ENCODE measurements at places on chromosomes 5 and 9. TPM values are rescaled to one million over a fixed set of nuclear protein-coding genes. Genes with fewer than 3 reads are reported as not detected.

The TOR1B gene
- 23.1 TPM for total RNA-seq

The SLC36A3 gene
- total RNA-seq = not detected

GRCh38 chr5:175734501-175734900, 76.6 kb downstream of the HRH2 start:
- no peak for DNase-seq
- H3K4me1 ChIP-seq = no peaks in the 10 kb centered on the region
- H3K27me3 ChIP-seq = no peaks in the 10 kb centered on the region
- no peak overlapping the region for H3K27ac ChIP-seq
- H3K4me3 ChIP-seq = no peak overlapping the region

GRCh38 chr9:125391704-125392103, 130.1 kb downstream of the GAPVD1 start:
- H3K4me3 ChIP-seq = no peak overlapping the region
- H3K4me1 ChIP-seq = no peaks in the 10 kb centered on the region
- no peak overlapping the region for H3K27ac ChIP-seq
- H3K27me3 ChIP-seq = no peaks in the 10 kb centered on the region

- H3K27ac ChIP-seq = no peak overlapping the region
- H3K4me1 ChIP-seq = no peaks in the 10 kb centered on the region
- DNase-seq = peak; percentile 51
- H3K27me3 ChIP-seq = no peaks in the 10 kb centered on the region
These were observed 8.5 kb upstream of the CCDC187 start for GRCh38 chr9:136312436-136312835.

DNA sequence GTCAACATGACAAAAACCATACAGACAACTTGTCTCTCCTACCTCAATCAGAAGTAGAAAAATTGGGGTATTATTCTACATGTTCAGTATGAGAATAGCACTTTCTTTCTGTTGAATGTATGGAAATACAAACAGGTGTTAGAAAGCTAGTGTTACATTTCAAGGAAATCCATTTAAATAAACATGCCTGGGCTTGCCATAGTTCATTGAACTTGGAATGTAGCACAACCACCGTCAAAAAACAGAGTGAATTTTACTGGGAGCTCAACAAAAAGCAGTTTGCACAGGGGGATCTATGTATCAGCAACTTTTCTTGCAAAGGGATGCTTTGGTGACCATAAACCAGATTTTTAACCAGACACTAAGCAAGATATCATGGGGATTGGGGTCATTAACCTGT, 307.9 kb upstream of the SMARCA2 start:
- H3K4me1 ChIP-seq = no peaks in the 10 kb centered on the region
- no peaks in the 10 kb centered on the region for H3K36me3 ChIP-seq
- H3K27ac ChIP-seq = no peak overlapping the region
- H3K4me3 ChIP-seq = no peak overlapping the region

DNA sequence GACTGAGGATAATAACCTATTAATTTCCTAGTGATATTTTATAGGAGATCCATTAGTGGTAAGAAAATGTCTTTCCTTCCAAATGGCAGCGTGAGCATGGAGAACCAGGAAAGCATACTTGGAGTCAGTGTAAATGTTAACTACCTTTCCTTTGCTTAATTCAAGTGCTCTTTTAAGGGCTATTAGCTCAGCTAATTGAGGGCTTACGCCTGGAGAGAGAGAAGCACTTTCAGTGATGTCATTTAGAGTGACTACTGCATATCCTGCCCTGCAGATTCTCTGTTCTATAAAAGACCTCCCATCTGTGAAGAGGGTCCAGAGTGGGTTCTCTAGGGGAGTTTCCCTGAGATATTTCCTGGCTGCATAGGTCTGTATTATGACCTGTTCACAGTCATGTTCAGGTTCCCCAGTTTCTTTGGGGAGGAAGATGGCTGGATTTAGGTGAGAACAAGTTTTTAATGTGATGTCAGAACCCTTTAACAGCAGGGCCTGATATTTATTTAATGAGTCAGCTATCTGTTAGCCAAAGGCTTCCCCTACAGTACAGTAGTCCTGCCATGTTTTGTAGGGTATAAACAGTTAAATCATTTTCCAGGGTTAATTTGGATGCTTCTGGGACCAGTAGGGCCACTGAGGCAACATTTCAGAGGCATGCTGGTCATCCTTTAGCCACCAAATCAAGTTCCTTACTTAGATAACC, 89.6 kb downstream of the TRIM36 start:
- H3K4me1 ChIP-seq = no peaks in the 10 kb centered on the region
- DNase-seq = no peak
- no peak overlapping the region for H3K27ac ChIP-seq
- no peaks in the 10 kb centered on the region for H3K27me3 ChIP-seq

DNA sequence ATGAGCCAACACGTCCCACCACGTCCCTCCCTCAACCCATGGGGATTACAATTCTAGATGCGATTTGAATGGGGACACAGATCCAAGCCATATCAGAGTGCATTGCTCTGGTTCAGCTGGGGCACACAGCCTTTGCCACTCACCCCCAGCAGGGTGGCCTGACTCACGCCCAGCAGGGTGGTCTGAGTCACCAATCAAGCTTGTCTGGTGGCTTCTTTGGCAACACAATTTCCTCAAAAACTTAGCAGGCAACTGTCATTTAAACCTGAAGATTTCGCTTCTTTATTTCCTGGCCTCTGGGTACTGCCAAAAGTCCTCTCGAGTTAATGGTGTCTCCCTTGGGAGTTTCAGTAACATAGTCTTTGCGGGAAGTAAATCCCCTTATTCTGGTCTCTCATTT, 16.3 kb upstream of the SEMA5A start:
- no peaks in the 10 kb centered on the region for H3K4me1 ChIP-seq
- no peak overlapping the region for H3K27ac ChIP-seq
- no peak for DNase-seq
- no peaks in the 10 kb centered on the region for H3K27me3 ChIP-seq
- H3K4me3 ChIP-seq = no peak overlapping the region

GRCh38 chr5:158121678-158122077, 262.7 kb upstream of the CLINT1 start:
- no peaks in the 10 kb centered on the region for H3K27me3 ChIP-seq
- H3K4me1 ChIP-seq = no peaks in the 10 kb centered on the region
- no peak overlapping the region for H3K27ac ChIP-seq
- no peaks in the 10 kb centered on the region for H3K36me3 ChIP-seq
- no peak overlapping the region for H3K4me3 ChIP-seq

DNA sequence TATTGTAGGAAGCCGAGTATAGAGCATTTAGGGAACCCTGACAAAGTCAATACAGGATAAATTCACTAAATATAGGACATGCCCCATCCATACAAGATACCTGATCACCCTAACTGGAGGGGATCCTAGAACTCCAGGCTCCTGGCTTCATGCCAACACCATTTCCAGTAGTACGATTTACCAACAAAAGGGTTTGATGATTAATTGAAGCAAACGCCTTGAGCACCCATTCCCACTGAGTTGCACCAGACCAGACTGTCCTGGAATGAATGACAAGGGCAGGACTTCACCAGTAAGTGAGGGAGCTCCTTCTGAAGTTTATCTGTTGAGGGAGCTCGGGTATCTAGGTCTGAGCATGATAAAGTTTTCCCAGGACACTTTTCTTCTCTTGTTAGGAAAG, 327.2 kb upstream of the MSX2 start:
- H3K4me3 ChIP-seq = no peak overlapping the region
- no peak overlapping the region for H3K27ac ChIP-seq
- no peaks in the 10 kb centered on the region for H3K36me3 ChIP-seq
- H3K27me3 ChIP-seq = no peaks in the 10 kb centered on the region
- H3K4me1 ChIP-seq = no peaks in the 10 kb centered on the region

All from endothelial cell of umbilical vein (primary cell).